ENCODE measurements at places on chromosomes 5 and 9. TPM values are rescaled to one million over a fixed set of nuclear protein-coding genes. Genes with fewer than 3 reads are reported as not detected.

DNA sequence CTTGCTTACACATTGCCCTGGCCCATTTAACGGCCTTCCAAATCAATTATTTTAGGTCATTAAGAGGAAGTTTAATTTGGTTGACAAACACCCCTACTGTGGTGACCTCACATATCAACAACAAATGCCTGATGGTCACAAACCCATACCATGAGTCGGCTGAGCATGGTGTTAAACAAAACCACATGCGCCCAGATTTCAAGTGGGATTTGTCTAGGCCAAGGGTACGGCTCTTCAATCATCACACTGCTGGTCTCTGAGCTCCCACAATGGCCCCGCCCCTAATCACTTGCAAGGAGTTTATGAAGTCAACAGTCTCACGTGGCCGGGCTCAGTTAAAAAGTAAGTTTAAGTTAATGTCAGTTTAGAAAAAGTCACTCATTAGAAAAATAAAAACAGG lies 243.8 kb downstream of the CRB2 start:
- DNase-seq: no peak

GRCh38 chr5:119524485-119524884 lies 72.2 kb downstream of the HSD17B4 start:
- no peak for DNase-seq

DNA sequence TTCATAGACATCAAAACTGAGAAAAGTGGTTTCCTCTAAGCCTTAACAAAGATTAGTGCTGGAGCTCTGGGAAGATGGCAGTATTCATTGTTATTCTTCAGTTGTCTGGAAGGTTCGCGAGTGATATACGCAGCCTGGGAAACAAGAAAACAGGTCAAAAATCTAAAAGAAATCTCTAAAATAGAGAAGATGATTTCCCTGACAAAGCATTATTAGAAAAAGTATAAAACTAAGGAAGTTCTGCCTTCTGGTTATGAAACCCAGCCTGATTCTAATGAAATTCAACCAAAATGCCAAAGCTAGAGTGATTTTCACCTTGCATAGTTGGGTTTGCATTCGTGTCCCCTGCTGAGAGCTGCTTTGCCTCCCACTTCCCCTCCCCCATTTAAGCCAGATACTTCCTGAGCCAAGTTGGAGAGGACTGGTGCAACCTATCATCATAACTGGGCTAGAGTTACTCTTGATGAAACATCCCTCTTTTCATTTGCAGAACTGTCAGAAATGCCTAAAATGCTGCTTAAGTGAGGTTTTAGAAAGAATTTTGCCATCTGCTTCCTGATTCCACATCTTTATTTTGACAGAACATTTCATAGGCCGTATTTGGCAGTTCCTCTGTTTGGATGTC lies 48.4 kb downstream of the NDFIP1 start:
- DNase-seq: no peak

GRCh38 chr9:126223798-126224531 lies 102.7 kb upstream of the MVB12B start:
- no peak for DNase-seq

The HK3 gene
- total RNA-seq: not detected

DNA sequence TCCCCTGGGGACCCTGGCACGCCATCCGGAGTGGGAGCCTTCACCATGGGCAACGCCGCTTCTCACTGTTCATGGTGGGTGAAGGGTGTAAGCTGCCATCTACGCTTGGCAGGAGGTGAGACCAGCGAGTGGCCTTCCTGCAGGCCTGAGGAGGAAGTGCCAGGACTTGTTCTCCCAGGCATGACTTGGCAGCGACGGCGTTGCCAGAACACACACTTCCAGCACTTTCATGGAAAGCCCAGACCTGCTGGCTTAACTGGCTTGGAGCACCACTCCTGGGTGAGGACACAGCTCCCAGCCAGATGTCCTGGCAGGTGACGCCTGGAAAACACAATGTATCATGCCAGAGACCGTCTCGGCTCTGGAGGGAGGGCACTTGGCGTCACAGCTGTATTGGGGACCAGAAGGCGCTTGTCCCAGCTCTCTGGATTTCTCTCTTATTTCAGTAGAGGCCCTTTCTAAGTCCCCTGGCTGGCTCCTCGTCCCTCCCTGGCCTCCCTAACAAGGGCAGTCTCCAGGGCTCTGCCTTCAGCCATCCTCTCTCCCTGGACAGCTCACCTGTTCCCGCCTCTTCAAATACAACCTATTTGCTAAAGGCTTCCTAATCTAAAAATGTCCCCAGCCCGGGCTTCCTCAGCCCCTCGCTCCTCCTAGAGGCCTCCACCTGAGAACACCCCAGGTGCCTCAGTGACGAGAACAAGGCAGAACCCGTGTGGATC lies 188.3 kb downstream of the OLFM1 start:
- no peak for DNase-seq

- no peak for DNase-seq
Observed at GRCh38 chr5:62533597-62533996, 45.0 kb upstream of the LRRC70 start.

Data from GM23248 (cell line).